Activated T-cell treated with anti-CD3 and anti-CD28 coated beads for 48 hours (primary cell): ENCODE measurements at places on chromosomes 3 and 15.
A peak's percentile ranks its signal among the peaks of the same experiment; 100 is the strongest.

DNA sequence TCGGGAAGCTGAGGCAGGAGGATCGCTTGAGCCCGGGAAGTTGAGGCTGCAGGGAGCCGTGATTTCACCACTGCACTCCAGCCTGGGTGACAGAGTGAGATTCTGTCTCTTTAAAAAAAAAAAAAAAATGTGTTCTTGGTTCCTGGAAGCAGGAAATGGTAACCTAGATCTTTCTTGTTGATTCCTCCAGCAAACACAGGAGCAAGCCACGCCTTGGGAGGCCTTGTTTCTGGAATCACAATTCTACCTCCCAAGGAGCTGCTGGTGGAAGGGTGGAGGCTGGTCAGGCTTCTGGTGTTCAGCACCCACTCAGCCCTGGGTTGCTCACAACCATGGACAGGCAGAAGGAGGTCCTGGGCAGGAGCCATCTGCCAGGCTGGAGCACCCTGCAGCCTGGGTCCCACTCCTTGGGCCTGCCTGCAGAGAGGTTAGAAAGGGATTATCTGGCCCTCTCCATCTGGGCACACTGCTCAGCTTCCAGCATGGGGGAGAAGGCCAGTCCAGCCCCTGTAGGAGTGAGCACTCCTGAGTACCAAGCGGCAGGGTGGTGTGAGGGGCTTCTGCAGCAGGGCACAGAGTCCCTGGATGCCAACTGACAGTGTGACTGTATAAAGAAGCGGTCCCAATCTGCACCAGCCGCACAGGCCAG lies 65.6 kb downstream of the ABTB1 start:
- DNase-seq, result no peak

- no peak for DNase-seq
Observed at GRCh38 chr3:185797108-185797881, 27.5 kb downstream of the IGF2BP2 start.

DNA sequence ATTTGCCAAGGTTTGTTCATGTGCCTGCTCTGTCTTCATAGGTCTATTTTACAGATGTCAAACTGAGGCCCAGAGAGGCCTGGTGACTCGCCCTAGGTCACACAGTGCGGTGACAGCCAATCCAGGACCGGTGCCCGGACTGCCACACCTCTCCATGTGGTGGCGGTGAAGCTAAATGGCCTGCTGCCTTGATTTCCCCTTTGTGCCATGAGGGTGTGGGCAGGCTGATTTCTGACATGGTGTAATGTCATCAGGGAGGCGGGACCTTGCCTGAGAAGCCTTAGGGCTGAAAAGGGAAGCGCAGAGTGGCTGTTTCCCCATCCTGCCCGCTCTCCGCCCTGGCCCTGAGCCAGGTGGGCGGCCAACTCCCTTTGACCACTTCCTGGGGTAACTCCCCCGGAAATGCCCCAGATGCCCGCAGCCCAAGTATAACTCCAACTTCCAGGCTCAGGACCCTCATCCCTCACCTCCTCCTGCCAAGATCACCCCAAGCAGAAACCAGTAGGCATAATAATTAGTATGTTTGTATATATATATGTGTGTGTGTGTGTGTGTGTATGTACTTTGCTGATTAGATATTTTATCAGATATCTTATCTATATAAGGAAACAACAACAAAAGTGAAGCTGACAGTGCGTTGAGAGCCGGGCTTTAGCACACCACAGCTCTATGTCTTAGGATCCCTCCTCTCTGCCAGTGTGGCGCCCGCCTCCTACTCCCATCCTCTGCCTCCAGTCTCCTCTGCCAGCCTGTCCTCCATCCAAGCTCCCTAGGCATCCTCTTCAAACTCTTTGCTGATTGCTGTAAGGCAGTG lies 63.9 kb downstream of the IQSEC1 start:
- peak; percentile 39 for DNase-seq

GRCh38 chr3:106711650-106712049 lies 665.6 kb upstream of the CCDC54 start:
- no peak for DNase-seq

GRCh38 chr3:13316603-13317002 lies 103.5 kb downstream of the NUP210 start:
- no peak for DNase-seq

DNA sequence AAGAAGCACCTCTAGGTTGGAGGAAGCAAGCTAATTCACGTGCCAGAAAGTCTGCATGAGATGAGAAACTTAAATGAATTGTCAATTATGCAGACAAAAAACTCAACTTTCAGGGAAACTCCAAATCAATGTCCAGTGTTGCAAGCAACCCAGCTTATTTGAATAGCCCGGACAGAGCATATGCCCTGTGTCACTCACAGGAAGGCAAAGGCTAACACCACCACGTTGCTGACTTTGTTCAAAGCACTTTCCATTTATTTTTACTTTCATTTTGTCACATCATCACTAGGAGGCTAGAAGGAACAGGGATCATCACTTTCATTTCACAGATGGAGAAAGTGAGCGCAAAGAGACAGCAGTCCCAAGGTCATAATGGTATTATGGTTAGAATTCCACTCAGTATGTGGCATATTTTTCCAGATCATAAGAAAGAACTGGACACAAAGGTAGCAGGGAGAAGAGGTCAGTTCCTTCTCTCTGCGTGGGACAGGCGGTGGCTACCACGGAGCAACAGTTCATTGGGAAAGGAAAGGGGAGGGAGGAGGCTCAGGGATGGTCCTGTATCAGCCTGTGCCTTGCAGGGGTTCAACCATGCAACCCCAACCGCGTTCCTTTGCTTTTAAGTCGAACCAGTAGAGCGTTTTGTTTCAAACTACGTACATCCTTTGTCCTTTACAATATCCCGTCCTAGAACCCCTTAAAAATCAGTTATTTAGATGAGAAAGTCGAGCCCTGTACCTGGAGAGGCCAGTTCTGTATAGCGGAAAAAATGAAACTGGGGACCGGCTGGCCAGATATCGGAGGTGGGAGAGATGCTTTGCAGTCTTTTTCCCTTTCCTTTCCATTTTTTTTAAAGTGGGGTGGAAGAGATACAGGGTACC lies 1.1 kb downstream of the HEG1 start:
- DNase-seq, result no peak
